ENCODE measurements at places on chromosomes 7 and 10.

- DNase-seq: no peak
These were observed 19.6 kb downstream of the CAMK2B start for GRCh38 chr7:44305564-44306507.

- DNase-seq: peak; percentile 26
These were observed 1288.5 kb downstream of the GATA3 start for GRCh38 chr10:9342885-9343570.

- DNase-seq: no peak
These were observed 13.2 kb downstream of the WDR91 start for GRCh38 chr7:135197906-135198655.

GRCh38 chr7:57165285-57165899 is 33.2 kb upstream of the ZNF479 start:
- no peak for DNase-seq

GRCh38 chr7:123860848-123861247 is 15.9 kb downstream of the HYAL4 start:
- no peak for DNase-seq

GRCh38 chr7:28083998-28084985 is 96.3 kb downstream of the JAZF1 start:
- DNase-seq: no peak

GRCh38 chr10:36765782-36766414 is 359.5 kb upstream of the ANKRD30A start:
- DNase-seq: no peak

DNA sequence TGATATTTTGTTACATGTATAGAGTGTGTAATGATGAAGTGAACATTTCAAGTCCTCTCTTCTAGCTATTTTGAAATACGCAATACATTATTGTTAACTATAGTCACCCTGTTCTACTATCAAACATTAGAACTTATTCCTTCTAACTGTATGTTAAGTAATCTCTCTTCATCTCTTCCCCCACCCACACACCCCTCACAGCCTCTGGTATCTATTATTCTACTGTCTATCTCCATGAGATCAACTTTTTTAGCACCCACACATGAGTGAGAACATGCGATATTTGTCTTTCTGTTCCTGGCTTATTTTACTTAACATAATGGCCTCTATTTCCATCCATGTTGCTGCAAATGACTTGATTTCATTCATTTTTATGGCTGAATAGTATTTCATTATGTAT is 57.7 kb upstream of the EGR2 start:
- no peak for DNase-seq

GRCh38 chr10:98131619-98132018 is 2.8 kb upstream of the R3HCC1L start:
- no peak for DNase-seq

GRCh38 chr7:130975731-130976130 is 241.7 kb upstream of the KLF14 start:
- DNase-seq: no peak

DNA sequence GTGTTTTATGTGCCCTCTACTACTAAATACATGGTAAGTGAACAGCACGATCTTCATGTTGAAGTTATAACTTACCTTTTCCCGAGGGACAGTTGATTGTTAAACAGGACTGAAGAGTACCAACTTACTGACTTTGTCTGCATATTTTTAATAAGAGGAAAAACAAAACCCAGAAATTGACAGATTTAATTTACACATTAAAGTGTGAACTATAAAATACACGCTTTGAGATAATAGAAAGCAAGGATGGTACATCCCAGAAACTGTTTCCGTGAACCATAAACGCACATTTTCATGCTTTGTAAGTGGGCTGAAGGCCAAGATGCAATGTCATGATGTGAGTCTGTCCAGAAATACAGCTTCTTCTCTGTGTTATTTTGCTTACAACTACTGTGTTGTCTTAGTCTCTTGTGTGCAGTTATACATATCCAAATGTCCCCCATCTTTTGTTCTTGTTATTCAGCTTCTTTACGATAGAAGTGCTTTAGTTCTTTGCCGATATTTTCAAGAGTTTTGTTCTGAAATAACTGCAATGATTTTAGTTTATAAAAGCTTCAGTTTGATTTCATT is 190.1 kb downstream of the MLLT10 start:
- no peak for DNase-seq

DNA sequence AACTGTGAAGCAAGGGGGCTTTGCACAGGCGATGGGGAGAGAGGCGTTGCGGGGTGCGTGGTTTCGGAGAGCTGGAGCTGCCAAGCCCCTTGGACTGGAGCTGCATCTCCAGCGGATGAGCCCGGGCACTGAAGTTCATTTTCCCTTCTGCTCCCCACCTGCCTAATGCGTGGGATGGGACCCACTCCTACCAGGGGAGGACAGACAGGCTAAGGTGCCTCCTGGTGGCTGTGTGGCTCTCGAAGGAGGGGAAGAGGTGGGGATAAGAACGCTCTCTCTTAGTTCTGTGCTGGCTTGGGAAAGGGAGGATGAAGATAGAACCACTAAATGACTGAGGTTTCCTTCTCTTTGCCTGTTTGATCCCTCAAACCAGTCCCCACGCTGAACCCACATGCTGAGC is 177.6 kb upstream of the PITRM1 start:
- DNase-seq: no peak
